ENCODE measurements at places on chromosomes 4 and X.
A peak's percentile ranks its signal among the peaks of the same experiment; 100 is the strongest.

GRCh38 chr4:22897520-22898108 is 204.9 kb downstream of the GBA3 start:
- peak; percentile 16 for DNase-seq

GRCh38 chrX:133365871-133366611 is 49.2 kb downstream of the GPC4 start:
- DNase-seq = peak; percentile 34

- DNase-seq = peak; percentile 2
Measured at GRCh38 chrX:18828832-18829404, 121.5 kb downstream of the PPEF1 start.

- DNase-seq = no peak
Measured at GRCh38 chr4:26999689-27000088, 139.0 kb downstream of the STIM2 start.

GRCh38 chr4:105128208-105128607 is 18.5 kb upstream of the TET2 start:
- DNase-seq = no peak

GRCh38 chrX:154481911-154482601 is 3.0 kb upstream of the LAGE3 start:
- DNase-seq = no peak
